ENCODE measurements at places on chromosomes 7 and 10.
A peak's percentile ranks its signal among the peaks of the same experiment; 100 is the strongest.

- DNase-seq: no peak
Measured at GRCh38 chr10:117163954-117164548, 26.0 kb upstream of the VAX1 start.

GRCh38 chr7:6286486-6286885, 14.1 kb upstream of the CYTH3 start:
- DNase-seq: no peak

GRCh38 chr7:123633553-123633952, 22.1 kb upstream of the LMOD2 start:
- no peak for DNase-seq

DNA sequence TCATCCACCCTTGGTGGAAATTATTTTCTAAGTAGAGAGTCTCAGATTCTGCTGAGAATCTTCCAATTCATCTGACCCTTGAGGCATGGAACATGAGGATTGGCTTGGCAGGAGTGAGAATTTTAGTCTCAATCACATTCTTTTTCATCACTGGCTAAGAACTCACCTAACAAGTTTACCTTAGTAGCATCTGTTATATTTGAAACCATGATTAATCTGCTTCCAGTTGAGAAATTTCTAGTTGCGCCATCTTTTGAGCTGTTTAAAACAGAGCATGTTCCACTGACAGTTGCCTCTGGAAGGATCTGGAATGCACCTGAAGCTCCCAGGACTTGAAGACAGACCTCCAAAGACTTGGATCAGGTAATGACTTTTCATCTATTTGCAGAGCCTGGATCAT, at the start of gene LIPK:
Gene LIPK (plus strand): TSS at position 292 of the 400 bp plus-strand sequence. CDS start 18,295 bp downstream, outside the sequence.
- no peak for DNase-seq

DNA sequence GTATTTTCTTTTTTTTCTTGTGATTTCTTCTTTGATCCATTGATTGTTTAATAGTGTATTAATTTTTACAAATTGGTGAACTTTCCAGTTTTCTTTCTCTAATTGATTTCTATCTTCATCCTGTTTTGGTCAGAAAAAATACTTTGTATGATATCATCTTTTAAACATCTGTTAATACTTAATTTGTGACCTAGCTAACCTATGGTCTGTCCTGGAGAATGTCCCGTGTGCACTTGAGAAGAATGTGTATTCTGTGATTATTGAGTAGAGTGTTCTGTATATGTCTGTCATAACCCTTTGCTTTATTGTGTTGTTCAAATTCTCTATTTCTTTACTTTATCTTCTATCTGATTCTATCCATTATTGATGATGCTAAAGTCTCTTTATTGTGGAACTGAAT, 65.8 kb upstream of the ZEB1 start:
- DNase-seq: no peak

GRCh38 chr10:124566222-124566888, 104.7 kb downstream of the LHPP start:
- no peak for DNase-seq

DNA sequence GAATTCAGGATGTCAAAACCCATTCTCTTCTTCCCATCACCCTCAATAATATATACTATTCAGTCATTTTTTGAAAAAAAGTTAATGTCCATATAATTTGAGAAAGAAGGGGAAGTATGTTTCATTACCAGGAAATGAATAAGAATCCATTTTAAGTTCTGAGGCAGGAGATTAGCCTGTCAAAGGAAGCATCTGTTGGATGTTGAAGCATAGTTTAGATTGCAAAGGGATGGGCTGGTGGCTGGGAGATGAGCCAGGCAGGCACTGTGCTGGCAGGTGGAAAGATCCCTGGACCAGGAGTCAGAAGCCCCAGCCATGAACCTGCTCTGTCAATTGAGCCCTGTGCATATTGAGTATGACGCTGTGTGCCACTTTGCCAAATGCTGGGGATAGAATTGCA, 48.4 kb upstream of the CRTAC1 start:
- no peak for DNase-seq

- no peak for DNase-seq
Measured at GRCh38 chr10:43249151-43249961, 17.5 kb downstream of the RASGEF1A start.

DNA sequence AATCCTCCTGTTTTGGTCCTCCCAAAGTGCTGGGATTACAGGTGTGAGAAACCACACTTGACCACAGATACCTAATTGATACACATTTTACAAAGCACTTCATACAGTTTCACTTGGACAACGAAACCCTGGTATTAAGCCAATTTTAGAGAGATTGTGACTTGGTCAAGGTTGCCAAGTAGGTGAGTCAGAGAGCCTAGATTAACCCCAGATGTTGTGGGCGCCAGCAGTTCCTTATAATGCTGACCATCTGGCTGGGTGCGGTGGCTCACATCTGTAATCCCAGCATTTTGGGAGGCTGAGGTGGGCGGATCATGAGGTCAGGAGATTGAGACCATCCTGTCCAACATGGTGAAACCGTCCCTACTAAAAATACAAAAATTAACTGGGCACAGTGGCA, 4.9 kb upstream of the PHKG1 start:
- no peak for DNase-seq

DNA sequence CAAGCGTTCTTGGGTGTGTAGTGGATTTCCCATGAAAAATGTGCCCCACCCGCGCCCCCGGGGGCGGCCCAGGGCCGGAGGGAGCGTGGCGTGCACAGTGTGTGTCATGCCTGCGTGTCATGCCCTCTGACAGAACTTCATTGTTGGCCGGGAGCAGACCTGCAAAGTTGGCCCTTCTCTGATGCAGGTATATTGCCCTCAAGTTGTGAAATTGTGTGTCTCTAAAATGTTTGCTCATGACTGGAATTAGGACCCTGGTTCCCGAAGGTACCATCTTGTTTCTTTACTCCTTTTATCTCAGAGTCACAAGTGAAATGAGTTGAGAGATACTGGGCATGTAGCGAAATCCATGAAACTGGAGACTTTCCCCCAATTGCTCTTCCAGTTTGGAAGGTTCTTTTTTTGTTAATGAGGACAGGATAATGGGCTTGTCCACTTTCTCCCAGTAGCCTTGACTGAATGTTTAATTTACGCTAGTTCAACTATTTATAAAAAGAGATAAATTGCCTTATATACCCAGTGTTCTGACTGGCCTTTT, 26.2 kb downstream of the ADK start:
- DNase-seq: peak; percentile 9

DNA sequence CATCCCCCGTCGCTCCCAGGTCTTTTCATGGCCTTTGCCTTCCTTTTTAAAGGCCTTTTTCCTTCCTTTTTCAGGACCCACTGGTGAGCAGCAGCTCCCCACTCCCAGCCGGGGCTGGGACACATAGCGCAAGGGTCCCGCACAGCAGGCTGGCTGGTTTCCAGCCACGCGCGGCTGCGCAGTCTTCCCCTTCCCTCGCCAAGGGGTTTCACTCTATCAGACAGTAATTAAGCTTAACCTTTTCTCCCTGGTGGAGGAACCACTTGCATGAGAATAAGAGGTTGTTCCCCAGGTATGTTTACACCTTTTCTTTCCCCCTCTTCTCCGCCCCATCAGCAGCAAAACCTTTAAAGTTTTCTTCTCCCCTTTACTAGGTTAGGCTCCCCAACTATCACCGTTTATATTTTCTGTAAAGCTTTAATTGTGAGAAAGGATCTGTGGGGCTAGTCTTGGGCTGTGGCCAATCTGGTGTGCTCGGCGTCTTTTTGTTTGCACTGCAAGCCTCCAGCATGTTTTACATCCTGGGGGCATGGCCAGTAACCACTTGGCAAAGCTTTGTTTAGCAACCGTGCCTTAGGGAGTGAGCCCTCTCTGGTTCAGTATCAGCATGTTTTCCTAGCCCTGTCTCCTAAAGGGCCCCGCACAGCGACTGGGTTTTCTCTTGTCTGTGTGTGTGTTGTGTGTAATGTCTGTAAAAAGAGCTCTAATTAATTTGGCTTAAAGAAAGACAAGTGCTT, 219.6 kb downstream of the PHF14 start:
- no peak for DNase-seq

DNA sequence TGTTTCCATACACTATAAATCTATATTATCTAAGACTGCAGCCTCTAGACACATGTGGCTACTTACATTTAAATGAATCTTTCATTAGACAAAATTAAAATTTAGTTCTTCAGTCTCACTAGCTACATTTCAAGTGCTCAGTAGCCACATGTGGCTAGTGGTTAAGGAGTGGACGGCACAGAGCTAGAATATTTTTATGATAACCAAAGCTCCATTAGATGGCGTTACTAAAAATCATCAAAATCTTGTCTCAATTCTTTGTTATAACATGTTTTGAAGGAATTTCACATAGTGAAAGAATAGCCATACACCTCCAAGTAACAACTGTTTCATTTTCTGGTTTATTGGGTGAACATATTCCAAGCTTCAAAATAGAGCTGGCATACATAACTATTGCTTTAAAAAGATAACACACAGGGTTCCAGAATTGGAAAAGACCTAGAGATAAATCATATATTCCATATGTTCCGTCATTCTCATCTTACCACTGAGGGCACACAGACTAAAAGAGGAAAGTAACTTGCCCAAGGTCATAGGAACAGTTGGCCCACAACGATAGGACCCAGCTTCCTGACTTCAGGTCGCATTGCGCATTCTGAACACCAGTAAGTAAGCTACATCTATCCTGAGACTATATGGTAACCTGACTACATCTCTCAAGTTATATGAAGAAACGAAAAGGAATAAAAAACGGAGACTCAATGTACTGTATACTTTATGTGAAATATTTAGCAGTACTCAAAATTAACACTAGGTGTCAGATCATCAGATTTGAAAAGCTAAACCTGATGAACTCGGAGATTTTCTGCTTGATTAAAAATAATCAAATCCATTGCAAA, 66.6 kb downstream of the CAV1 start:
- DNase-seq: no peak

All from activated CD4-positive, alpha-beta T cell treated with anti-CD3 and anti-CD28 coated beads for 24 hours (primary cell).